ENCODE measurements at places on chromosomes 16 and 17.
A peak's percentile ranks its signal among the peaks of the same experiment; 100 is the strongest.

- no peak for DNase-seq
These were observed 35.8 kb downstream of the MSI2 start for GRCh38 chr17:57292091-57292490.

DNA sequence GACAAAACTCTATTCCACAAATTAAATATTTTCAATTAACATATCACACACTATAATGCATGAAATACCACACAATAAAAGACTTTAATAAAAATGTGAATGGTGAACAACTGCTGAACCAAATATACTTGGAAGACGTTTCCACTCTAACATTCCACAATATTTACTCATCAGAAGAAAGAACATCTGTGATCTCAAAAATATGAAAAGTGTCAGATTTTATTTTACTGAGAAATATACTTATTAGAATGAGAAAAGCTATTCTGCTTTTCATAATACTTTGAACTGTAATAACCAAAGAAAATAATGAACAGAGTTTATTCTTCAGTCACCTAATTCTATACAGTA is 181.8 kb upstream of the AXIN2 start:
- DNase-seq, result peak; percentile 69

- no peak for DNase-seq
These were observed 68.5 kb downstream of the CDC27 start for GRCh38 chr17:47120521-47121095.

DNA sequence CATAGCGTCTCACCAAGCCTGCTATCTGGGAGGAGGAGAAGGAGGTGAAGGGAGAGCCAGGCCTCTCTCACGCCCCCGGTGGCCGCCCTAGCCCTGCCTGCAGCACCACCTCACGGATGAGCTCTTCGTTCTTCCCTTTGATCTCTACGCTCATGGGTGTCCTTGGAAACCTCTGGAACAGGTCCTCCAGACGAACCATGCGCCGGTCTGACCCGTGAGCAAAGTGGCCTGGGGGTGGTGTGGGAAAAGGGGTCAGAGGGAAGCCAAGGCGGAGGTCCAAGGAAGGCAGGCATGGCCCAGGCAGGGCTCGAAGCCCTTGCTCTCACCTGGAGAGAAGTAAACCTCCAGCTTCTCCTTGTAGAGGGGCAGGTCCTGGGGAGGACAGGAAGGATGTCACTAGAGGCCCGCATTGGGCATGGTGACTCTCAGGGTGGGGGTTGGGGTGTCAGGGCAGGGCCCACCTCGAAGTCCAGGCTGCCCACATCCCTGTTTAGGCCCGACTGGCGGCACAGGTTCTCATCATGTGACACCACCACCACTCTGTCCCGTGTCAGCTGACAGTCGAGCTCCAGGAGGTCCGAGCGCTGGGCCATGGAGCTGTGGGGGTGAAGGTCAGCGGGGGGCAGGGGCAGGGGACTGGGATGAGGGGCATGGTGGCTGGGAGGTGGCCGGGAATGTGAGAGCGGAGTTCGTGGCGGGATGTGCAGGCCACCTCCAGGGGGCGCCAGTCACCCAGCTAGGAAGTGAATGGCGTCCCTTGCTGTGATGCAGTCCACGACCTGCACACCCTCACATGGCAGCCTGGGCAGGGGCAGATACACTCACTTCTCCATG is 923 bp downstream of the GDPD3 start:
- DNase-seq, result peak; percentile 53

DNA sequence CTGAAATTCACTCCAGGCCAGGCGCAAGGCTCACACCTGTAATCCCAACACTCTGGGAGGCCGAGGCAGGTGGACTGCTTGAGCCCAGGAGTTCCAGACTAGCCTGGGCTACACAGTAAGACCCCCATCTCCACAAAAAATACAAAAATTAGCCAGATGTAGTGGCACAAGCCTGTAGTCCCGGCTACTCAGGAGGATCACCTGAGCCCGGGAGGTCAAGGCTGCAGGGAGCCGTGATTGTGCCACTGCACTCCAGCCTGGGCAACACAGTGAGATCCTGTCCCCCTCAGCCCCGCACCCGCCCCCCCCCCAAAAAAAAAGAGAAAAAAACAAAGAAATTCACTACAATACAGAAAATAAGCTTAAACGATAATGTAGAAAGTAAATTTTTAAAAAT is 31.5 kb downstream of the MBTPS1 start:
- no peak for DNase-seq

DNA sequence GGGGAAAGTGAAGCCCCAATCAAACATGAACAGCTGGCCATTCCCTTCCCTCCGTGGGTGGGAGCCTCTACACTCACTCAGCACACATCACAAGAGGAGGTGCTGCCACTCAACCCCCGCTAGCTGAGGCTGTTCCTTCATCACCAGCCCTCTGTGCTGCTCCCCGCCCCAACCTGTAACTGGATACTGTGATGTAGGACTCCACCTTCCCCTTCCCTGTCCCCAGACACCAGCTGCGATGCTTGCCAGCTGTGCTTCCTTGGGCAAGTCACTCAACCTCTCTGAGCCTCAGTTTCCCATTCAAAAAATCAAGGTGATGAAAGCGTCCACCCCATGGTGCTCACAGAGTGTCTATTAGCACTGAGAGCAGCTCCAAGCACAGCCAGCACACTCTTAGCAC is 273.2 kb downstream of the MRTFB start:
- DNase-seq, result no peak

DNA sequence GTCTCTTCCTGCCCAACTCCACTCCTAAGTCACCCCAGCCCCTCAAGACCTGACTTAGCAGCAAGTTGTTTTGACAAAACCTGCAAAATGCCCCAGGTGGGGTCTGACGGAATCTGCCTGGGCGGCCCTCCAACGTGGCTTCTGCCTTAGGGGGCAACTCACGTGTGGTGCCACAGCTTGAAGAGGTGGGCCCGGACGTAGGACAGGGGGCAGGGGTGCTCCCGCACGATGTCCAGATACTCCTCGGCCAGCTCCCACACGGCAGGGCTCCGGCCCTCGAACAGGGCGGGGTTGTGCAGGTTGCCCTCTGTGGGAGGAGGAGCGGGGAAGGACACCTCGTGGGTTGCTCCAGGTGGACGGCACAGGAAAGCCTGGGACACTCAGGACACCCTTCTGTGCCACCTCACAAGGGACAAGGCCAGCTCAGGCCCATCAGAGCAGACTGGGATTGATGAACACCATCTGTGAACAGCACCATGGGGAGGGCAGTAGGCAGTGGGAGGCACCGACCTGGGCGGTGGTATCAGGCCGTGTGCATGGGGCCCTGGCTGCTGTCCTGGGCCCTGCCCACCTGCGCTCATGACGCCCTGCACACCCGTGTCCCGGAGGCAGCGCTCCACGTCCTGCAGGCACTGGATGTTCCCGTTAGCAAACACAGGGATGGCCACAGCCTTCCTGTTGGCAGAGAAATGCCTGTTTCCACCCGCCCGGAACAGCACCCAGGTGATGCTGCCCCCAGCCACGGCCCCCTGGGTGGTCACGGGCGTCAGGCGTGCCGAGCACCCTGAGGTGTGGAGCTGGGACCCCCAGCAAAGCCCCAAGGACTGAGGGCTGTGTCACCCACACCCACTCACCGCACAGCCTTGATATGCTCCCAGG is 4.3 kb downstream of the DUS1L start:
- no peak for DNase-seq

DNA sequence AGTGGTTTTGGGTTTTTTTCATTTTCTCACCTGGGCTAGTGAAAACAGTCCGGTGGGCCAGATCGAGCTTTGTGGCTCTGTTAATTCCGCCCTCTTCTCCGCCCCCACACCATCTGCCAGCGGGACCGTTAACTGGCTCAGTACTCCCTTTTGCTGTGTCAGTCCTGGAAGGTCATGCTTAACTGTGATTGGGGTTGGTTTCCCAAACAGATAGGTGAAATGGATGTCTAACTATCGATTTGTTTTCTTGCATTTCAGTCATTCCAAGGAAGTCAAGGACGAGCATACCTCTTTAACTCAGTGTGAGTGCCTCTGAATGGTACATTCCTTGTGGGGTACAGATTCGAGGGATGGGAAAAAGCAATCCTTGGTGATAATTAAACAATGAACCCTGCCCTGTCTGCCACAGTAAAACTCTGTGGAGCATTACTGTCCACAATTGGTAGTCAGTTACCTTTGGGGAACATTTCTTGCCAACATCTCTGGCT is 56.7 kb downstream of the YPEL2 start:
- DNase-seq, result no peak

All from adipocyte (in vitro differentiated cells).